GM12892 (cell line): ENCODE measurements at places on chromosomes 5 and 9.

DNA sequence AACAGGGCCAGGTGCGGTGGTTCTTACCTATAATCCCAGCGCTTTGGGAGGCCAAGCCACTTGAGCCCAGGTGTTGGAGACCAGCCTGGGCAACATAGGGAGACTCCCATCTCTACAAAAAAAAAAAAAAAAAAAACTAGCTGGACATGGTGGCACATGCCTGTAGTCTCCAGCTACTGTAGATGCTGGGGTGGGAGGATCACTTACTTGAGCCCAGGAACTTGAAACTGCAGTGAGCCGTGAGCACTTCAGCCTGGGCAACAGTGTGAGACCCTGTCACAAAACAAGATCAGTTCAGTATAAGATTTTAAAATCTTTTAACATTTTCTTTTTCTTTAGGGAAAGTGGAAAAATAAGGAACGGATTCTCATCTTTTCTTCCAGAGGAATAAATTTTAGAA, 2.5 kb downstream of the BRIX1 start:
- no peak for DNase-seq

- DNase-seq, result no peak
Measured at GRCh38 chr9:18994263-18994916, 38.6 kb downstream of the SAXO1 start.

DNA sequence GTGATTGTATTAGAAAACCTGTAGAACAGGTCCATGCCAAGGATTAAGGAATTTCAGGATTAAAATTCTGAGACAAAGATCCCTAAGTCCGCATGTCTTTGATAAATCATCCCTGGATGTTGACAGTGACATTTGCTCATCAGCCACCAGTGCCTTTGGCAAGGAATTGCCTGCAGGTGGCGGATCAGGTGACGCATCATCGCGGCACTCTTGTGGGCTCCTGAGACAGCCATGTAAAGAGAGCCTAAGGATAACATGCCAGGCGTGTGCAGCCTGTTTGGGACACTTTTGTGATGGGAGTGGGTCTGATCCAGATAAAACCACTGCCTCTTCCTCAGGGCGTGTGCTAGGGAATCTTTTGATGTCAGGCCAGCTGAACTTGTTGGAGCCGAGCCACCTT, 40.6 kb downstream of the ADCY2 start:
- no peak for DNase-seq

DNA sequence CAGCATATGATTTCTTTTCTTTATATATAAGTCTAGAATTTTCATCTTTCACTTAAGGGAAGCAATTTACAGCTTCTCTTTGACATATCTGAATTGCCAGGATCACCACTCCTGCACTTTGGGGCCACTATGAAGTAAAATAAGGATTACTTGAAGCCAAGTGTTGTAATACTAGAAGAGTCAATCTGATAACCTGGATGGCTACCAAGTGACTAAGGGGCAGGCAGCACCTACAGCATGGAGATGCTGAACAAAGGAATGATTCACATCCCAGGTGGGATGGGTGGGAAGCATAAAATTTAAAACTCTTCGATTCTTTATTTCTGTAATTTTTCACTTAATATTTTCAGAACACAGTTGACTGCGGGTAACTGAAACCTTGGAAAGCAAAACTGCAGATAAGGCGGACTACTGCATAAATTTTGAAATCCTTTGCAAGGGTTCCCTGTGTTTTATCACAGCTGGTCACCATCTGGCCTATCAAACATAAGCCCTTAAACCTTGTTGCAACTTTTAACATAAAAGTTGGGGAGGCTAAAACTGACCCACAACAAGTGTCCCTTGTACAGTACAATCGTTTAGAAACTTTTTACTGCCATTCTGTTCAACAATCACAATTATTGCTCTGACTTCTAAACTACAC, 31.2 kb downstream of the NR3C1 start:
- DNase-seq, result no peak

DNA sequence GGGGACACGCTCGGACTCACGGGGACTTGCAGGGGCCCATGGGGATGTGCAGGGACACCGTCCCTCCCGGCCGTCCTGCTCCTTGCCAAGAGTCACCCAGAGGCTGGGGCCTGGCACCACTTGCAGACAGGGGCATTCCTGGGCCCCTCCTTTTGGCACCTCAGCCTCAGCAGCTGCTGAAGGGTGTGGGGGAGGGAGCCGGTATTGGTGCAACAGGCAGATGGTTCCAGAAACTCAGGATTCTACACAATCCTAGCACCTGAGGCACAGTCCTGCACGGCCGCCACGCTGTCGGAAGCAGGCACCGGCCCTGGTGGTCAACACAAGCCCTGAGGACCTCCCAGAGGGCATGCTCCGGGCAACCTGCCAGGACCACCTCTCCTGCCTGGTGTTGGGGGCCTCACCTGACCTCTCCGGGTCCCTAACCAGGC, 19.3 kb upstream of the SLC12A7 start:
- DNase-seq, result no peak

DNA sequence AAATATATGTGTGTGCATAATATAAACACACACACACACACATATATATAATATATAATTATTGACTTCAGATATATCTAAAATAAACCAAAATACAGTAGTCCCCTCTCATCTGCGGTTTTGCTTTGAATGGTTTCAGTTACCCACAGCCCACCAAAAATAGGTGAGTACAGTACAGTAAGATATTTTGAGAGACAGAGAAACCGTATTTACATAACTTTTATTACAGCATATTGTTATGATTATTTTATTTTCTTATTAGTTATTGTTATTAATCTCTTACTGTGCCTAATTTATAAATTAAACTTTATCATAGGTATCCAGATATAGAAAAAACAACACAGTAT, 564.2 kb downstream of the ACTL7B start:
- DNase-seq, result no peak

DNA sequence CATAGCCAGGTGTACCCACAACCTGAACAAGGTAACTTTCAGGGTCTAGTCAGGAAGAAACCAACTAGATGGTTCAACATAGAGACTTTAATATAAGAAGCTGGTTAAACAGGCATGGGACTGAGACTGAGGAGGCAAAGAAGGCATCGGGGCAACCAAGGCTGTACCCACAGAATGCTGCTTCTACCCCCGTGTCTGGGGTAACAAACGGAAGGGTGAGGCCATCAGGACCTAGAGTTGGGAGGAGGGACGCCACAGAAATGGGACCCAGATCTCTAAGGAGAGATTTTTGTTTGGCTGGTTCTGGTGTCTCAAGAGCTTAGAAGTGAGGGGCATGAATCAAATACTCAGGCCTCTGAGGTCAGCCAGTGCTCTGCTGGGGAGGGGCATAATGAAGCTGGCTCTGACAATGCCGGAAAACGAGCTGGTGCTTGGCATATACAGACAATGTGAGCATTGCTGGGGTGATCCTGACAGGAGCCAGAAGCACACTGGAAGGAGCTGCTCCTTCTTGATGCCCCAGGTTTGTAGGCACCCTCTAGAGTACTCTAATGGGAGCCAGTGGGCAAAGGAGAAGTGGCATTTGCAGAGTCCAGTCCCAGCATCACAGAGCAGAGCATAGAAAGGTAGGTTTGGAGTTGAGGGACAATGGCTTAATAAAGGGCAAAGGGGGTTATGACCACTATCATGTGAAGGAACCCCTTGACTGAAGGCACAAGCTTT, 3.7 kb downstream of the MLANA start:
- DNase-seq, result no peak

DNA sequence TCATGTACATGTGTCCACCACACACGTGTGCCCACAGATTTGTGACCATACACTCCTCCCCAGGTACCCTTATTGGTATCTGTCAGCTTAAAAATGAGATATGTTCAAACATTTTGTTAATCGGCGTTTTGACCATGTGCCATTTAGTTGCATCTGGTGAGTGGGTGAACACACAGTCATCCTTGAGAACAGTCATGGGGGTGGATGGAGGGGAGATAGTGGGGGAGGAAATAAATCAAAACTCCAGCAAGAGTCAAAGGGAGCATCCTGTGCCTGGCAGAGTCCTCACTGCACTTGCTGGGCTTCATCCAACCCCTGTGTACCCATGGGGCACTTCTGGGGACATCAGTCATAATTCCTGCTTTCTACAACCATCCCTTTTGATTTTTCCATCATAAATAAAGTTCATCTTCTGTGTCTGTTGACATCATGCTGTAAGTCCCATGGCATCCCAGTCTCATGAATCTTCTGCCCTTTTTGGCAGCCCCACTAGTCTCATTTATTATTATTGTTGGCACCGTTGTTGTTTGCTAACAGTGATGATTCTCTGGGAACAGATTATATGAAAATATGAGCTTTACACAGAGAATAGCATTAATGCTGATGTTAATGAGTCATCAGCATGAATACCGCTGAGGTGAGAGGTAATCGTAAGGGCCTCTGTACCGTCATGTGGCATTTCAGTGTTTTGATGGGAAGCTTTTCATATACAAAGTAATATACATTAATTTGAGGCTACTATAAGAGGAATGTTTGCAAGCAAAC, 24.4 kb upstream of the CLK4 start:
- DNase-seq, result no peak

DNA sequence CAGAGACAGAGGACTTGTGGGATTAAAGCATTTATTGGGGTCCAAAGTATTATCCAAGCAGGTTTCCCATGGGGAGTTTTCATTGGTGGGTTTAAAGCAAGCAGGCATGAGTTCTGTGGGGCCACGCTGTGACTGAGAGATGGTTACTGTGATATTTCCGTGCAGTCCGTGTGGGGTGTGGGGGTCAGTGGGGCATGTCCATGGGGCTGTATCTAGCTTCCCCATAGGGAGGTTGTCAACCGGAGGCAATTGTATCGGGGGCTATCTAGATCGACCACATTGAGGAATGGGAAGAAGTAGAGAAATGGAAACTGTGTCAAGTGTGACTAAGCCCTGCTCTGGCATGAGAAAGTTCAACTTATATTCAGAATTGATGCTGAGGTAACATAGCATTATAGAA, 7.1 kb upstream of the RPS23 start:
- DNase-seq, result no peak

DNA sequence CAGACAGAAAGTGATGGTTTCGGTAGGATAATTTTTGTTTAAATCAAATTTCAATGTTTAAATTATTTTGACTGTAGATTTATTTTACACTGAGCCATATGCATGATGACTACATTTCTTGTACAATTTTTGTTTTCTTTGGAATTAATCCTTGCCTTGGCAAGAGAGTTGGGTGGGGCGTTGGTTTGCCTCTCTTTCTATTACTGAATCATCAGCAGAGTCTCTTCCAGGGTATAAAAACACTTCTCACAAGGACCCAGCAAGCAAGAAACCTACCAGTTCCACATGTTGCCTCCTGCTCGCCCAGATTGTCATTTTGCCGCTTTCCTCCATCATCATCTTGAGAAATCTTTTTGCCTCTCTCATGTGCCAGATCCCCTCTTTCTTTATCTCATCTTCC, 455.0 kb upstream of the DMAC1 start:
- DNase-seq, result no peak

GRCh38 chr9:132896906-132897305, 18.2 kb downstream of the SPACA9 start:
- no peak for DNase-seq

- DNase-seq, result no peak
Measured at GRCh38 chr9:78811622-78812276, 514.8 kb downstream of the PSAT1 start.

- DNase-seq, result no peak
Measured at GRCh38 chr5:171654881-171655280, 130.7 kb upstream of the SMIM23 start.

- DNase-seq, result no peak
Measured at GRCh38 chr5:157109744-157110143, 900 bp upstream of the HAVCR2 start.

DNA sequence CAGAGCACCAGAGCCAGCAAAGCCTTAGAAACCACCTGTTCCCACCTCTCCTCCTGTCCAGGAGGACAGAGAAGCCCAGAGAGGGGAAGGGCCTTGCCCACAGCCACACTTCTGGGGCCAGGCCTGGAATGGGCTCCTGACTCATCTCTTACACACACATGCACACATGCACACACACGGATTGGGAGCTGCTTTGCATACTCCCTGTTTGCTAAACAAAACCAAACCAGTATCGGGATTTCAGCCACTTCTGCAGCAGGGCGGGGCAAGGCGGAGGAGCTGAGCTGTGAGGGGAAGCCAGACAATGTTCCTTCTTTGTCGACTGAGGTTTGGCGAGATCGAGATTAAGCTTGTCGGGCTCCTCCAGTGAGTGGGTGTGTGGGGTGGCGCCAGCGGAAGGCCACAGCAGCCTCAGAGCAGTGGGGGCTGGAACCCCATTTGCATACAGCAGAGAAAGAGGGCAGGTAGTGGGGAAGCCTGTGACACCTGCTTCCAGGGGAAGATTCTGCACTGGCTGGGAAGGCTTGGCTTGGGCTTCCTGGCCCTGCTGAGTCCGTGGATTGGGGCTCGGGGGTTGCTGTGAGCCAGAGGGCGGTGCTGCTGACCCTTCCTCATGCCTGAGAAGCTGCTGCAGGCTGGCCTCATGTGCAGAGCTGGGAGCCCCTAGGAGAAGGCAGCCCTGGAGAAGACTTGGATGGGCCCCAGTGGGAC, 16.1 kb downstream of the GFI1B start:
- DNase-seq, result no peak

- DNase-seq, result no peak
Measured at GRCh38 chr5:93868851-93869250, 127.5 kb upstream of the POU5F2 start.

GRCh38 chr5:10595672-10596309, 31.9 kb downstream of the ANKRD33B start:
- DNase-seq, result no peak

- no peak for DNase-seq
Measured at GRCh38 chr5:168339109-168339771, 47.8 kb downstream of the WWC1 start.

GRCh38 chr9:95611354-95611753, 94.6 kb upstream of the PTCH1 start:
- no peak for DNase-seq

DNA sequence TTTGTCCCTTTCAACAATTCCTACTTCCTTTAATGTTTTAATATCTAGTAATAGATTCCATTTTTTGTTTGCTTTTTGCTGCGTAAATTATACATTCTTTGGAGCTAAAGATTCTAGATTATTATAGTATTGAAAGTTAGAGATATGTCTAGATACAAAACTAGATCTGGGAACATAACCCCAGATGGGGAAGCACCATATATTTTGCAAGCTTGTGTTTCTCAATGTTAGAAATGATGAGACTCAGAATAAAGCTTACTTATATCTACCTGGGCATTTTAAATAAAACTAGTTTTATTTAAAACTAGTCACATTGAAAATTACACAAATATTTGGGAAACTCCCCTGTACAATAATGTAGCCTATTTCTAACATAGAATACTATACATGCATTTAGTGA, 32.2 kb downstream of the TRIO start:
- DNase-seq, result no peak

GRCh38 chr9:123420592-123421111, 64.7 kb downstream of the CRB2 start:
- no peak for DNase-seq

DNA sequence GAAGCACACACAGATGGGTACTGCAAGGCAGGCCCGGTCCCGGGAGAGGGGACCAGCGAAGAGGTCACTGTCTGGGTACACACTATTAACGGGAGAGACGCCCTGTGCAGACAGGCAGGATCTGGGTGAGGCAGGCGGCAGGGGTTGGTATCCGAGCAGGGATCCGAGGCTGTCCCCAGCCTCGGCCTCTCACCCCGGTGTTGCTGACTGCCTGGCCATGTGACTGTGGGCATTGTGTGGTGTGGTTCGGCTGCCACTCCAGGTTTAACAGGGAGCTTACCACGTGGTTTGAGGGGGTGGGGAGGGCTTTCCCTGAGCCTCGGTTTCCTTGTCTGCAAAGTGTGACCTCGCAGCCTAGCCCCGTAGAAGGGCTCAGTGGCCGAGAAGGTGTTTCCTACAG, 11.1 kb upstream of the RALGDS start:
- DNase-seq, result no peak
